Stimulated activated CD8-positive, alpha-beta memory T cell treated with anti-CD3 and anti-CD28 coated beads, Interleukin-12 subunit alpha, Interleukin-12 subunit beta, amount 100 ng/mL, for 4 hours (primary cell): ENCODE measurements at places on chromosomes 5 and 9.

DNA sequence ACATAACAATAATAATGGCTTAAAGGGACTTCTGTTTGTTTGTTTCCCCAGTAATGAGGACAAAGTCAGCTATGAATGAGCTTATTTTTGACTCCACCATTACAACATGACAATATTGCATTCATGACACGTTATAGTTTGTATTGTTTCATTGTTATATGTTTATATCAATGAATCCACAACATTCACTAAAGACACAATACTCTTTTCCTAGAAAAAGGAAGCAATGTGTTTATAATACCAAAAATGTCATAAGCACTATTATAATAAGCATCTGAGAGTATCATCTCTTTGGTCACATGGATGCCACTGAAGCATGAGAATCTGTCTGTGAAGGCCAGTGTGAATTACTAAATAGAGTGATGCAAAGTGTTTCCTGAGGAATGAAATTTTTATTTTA is 1026.9 kb upstream of the C9orf72 start:
- DNase-seq = no peak

GRCh38 chr5:58497386-58497785 is 6.2 kb downstream of the GAPT start:
- DNase-seq = no peak

GRCh38 chr9:27571011-27571410 is 2.3 kb downstream of the C9orf72 start:
- DNase-seq = no peak

DNA sequence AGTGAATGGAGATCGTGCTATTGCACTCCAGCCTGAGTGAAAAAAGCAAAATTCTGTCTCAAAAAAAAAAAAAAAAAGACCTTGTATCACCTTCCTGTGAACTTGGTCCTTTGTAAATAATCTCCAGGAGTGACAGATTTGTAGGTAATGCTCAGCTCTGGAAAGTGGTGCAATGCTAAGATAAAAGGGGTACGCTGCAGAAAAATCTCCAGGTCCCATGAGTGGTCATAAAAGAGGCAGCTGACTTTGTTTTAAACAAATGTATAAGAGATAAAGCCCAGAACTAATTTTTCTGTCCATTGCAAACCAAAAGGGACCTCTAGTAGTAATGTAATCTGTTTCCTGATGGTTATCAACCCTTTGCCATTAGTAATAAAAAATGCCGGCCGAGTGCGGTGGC is 33.7 kb downstream of the RNF44 start:
- DNase-seq = no peak

GRCh38 chr9:113626735-113627495 is 163.4 kb downstream of the RGS3 start:
- DNase-seq = no peak

GRCh38 chr9:34365282-34365681 is 11.4 kb downstream of the MYORG start:
- DNase-seq = no peak

DNA sequence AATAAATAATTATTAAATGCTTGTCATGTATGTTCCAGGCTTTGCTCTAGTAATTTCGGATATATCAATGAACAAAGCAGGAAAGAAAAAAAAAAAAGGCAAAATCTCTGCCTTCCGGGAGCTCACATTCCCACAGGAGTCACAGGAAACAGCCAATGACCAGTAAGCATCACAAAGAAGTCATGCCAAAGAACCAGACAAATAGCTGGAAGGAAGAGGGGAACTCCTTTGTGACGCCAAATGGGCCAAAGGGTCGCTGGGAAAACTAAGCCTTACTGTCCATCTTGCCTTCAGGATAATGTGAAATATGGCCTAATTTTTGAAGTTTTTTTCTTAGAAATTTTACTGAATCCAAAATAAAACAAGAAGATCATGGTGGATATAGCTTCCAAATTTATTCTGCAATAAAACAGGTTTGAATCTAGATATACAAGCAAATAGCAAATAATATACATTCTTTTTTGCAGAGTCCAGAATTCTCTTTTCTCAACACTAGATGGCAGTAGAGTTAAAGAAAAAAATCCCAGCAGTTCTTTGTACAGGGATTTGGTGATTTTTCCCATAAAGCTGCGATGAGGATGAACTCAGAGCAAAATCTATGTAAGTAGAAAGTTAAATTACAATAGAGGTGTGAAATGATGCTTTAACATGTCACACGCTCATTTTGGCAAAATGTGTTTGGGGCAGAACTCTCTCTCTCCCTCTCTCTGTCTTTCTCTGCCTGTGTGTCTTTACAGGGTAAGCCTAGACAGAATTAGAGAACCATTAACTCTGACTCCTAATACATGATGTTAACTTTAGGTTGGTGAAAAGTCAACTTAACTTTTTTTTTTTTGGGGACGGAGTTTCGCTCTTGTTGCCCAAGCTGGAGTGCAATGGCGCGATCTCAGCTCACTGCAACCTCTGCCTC is 60.0 kb upstream of the TUT7 start:
- no peak for DNase-seq

DNA sequence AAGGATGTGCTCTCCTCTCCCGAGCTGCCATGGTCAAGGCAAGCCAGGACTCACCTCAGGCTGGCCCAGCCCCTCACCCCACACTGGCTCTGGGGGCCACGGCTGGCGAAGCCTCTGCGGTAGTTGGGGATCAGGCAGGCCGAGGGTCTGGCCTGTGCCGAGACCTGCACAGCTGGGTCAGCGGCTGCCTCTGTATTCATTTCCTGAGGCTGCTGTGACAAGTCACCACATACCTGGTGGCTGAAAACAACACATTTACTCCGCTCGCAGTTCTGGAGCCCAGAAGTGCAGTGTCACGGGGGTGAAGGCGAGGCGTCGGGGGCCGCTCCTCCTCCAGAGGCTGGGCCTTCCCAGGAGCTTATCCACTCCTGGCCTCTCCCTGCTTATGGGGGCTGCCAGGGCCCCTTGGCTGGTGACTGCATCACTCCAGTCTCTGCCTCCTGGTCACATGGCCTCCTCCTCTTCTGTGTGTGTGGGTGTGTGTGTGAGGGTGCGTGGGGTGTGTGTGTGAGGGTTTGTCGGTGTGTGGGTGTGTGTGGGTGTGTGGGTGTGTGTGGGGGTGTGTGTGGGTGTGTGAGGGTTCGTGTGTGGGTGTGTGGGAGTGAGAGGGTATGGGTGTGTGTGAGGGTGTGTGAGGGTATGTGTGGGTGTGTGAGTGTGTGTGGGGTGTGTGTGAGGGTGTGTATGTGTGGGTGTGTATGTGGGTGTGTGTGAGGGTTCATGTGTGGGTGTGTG is 3.2 kb upstream of the SCGB3A1 start:
- no peak for DNase-seq

DNA sequence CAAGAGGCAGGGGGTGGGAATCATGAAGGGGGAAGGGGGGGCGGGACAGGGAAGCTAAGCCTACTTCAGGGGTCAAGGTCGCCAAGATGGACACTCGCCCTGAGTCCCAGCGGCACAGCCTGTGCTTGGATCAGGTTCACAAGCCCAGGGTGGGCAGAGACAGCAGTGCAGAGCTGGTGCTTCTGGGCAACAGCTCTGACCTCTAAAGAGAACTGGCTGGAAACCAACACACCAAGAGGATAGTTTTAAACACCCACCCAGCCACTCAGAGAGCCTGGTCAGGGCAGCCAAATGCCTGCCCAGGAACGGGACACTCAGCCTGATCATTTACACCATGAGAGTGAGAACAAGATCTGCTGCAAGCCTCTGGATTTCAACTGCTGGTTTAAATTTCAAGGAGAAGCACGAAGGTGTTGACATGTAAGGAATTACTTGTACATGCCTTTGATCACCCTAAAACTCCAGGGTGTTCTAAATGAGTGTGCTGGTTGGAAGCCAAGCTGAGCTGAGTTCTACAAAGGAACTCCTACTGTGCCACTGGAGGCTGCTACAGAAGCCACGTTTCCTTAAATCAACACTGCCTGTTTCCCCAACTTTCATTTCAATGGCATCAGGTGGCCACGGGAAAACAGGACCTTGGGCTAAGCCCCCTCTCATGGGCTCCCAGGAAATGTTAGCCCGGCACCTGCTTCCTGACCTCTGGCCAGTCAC is 91.5 kb downstream of the TTLL11 start:
- no peak for DNase-seq

DNA sequence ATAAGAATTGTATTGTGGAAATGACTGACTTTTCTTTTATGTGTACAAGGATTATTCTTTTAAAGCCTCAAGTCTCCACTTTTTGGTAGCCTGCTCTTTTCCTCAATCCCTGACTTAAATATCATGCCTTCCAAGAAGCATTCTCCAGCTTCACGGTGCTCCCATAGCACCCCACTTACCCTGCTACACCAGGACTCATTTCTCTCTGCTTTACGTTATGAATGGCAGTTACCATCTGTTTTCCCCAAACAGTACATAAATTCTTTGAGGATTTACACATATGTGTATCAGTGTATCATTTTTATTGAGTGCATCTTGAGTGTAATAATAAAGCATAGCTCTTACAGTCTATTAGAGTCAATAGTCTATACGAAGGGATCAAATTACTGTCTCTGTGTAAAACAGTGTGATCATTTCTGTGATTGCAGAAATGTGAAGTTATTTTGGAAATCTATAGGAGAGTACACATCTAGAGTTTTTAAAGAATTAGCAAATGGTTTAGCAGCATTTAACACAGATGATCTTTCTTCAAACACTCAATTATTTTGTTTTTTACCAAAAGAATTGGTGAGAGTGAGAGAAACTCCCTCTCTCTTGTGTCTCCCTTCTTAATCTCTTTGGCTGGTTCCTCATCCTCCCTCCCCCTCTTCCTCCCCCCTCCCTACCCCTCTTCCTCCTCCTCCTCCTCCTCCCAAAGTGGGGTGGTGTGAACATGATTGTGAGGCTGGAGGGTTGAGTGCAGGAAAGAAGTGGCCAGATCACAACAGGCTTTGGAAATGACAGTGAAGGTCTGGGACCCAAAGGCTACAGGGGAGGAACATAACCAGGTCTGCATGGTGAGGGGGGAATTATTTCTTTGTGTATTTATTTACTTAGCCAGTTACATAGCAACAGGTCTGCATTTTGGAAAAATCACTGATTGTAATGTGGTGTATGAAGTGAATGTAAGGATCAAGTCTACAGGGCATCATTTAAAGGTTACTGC is 27.6 kb upstream of the ECM2 start:
- DNase-seq = no peak

DNA sequence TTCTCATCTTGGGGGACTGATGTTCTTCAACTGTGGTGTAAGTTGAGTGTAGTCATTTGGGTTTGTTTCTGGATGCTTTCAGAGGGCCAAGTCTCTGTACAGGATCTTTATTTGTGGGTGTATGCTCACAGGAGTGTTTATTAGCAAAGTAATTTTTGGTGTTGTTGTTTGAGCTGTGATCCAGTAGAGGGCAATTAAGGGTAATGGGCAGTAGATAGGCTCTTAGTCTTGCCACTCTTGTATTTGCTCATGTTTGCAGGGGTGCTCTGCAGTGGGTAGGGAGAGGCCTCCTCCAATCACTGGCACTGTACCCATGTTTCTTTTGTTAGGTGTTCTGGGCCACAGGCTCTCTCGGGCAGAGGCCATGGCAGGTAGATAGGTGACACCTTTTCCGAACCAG is 45.9 kb upstream of the ITGA2 start:
- no peak for DNase-seq

DNA sequence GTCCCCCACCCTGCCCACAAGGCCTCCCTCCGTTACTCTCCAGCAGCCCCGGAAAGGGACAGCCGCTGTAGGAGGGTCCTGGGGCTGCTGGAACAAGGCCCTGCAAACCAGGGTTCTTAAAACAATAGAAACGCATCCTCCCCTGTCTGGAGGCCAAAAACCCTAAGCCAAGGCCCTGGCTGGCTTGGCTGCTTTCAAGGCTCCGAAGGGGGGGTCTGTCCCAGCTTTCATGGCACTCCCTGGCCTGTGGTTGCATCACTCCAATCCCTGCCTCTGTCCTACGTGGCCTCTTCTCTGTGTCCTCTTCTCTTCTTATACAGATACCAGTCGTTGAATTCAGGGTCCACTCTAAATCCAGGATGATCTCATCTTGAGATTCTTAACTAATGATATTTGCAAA is 7.4 kb upstream of the UBAC1 start:
- no peak for DNase-seq

DNA sequence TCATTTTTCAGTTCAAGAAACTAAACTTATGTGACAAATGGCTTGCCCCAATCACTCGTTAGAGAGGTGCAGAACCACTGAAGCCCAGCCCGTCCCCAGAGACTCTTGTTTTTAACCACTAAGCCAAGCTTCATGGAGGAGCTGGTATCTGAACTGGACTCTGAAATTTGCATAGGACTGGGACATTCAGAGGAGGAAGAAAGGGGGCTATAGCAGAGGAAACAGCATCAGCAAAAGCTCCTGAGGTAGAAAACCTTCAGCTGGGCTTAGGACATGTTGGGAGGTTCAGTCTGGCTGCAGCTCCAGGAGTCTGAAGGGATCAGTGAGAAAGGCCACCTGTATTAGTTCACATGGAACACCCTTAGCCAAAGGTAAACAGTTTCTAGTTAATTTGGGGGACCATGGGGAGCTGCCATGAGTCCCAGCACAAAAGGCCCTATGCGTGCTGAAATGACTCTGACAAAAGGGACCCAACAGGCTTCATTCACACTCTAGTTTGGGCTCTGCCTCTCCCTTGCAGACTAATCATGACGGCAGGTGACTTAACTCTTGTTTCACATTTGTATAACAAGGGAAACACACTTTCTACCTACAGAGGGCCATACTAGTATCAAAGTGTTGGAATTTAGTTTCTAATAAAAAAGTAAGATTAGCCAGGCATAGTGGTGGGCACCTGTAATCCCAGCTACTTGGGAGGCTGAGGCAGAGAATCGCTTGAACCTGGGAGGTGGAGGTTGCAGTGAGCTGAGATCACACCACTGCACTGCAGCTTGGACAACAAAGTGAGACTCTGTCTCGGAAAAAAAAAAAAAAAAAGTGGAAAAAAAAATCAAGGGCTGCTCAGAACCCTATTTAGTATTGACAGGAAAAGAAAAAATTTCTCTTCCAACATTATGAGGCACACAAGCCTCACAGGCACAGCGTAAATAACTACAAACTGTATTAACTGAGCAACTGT is 10.2 kb downstream of the FBXO10 start:
- DNase-seq = no peak

DNA sequence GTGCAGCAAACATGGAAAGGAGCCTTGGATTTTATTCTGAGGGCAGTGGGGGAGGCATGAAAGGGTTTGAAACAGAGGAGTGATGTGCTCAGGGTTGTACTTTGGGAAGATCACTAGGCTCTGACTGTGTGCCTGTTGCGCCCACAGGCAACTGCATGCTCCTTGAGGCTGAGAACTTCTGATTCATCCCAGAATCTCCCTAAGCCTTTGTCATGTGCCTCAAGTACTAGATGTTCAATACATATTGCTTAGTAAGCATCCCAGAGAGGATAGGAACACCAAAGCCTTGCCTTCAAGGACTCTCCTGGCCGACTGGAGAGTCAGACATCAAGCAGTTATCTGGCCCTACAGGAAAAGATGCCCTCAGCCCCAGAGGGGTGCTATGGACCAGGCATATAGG is 54.1 kb downstream of the ARHGEF37 start:
- no peak for DNase-seq

GRCh38 chr5:14954616-14955343 is 83.2 kb upstream of the ANKH start:
- no peak for DNase-seq

DNA sequence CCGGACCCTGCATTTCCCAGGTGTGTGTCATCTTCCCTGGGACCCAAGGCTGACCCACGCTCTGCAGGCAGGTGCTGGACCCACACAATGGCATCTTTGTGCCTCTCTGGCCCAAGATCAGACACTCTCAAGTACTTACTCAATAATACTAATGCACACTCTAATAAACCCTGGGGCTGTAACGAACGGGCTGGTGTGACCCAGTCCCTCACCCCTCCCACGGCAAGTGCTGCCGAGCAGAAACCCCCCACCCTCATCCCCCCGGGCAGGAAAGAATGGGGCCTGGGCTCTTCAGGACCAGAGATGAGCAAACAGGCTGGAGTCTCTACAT is 1.1 kb upstream of the OBP2B start:
- DNase-seq = no peak

- no peak for DNase-seq
Observed at GRCh38 chr5:138067945-138068344, 15.9 kb upstream of the WNT8A start.
